ENCODE measurements at places on chromosomes 4 and X.

- no peak for DNase-seq
Measured at GRCh38 chr4:165368114-165368513, 10.7 kb upstream of the CPE start.

DNA sequence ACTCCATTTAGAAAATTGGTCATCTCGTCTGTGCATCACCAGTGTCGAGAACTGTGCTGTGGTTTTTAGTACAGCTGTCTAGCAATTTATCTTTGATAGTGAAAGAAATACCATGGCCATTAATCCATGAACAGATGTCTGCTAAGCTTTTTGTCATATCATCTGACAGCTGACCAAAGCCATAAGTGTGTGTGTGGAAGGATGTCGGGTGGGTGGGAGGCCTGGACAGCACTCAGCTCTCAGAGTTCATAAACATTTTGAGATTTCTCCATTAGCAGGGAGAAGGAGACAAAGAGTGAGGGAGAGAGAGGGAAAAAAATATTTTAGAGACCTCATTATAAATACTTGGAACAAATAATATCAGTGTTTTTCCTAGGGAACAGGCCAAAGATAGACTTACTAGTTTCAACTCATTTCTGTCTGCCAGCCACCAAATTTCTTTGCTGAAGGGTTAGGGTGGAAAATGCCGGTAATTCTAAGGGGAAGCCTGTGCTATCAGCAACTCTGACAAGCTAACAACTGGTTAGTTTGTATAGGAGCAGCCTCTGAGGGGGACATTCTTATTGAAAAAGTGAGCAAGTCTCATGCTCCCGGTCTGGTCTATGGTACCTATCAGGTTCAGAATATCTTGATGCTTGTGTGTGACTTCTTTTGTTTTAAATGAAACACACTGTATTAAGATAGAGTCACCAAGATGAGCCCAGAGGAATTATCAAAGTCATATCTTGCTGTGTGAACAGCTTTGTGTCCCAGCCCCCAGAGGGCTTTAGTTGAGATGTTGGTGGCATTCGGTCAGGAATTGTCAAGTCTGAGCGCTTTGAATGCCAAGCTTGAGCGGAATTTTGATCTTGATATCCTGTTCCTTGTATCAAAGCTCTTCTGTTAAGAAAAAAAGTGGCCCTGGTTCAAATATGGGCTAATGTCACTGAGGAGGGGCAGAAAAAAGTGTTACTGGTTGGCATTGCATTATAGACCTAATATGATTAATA, 41.9 kb upstream of the PDLIM3 start:
- DNase-seq: no peak

DNA sequence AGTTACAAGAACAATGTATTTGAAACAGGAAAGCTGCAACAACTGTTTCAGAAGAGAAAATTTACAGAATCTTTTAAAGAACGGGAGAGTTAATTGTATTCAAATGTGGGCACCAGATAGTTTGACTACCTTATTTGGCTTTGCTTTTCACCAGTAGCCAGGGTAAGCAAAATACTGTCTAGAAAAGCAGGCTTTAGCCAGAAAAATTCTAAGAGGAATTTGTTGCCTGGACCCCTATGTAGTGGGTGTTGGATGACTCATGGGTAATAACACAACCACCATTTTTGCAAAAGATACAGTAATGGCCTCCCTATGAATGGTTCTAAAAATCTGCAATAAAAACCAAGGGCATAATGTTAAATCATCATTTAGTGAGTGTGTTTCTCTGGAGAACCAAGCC, 233.4 kb upstream of the ANXA3 start:
- DNase-seq: no peak

GRCh38 chrX:130079824-130080406, 30.4 kb downstream of the ELF4 start:
- peak; percentile 20 for DNase-seq

DNA sequence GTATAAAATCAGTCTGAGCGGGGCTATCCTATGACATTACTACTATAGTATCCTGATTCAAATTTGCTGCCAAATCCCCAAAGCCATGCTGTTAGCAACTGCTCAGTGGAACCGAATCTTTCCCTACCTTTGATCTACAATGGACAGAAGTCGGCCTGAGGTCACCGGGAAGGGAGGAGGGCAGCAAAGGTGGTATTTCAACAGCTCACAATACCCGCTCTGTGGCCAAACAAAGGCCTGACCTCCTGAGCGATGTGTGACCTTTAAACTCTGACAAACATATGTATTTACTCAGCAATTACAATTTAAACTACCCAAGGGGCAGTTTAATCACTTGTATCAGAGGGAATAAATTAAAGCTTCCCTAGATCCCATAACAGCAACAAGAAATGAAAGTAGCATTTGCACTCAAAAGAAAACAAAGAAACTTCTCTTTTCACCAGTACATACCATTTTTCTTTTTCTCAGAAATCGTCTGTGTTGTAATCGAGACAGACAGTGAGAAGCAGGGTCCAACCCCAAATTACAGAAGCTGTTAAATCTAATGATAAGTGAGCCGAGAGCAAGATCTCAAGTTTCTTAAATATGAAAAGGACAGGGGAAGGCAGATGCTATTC, 11.6 kb upstream of the TMEM128 start:
- DNase-seq: no peak

DNA sequence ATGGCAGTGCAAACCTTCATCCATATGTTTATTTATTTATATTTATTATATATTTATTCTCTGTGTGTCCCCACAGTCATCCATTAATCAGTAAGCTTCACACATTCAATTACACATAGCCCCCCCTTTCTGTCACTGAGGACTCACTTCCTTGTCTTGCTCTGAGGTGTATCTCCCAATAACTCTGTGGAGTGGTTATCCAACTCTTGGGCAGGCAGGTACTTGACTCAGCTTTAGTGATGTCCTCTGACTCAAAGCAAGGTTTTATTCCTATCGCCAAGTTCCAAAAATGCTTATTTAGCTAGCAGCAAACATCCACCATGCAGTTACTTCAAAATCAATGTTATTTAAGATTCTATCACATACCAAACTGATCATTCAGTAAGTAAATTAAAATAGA, 25.2 kb upstream of the NDP start:
- no peak for DNase-seq

GRCh38 chr4:140989944-140990343, 143.3 kb downstream of the RNF150 start:
- no peak for DNase-seq

DNA sequence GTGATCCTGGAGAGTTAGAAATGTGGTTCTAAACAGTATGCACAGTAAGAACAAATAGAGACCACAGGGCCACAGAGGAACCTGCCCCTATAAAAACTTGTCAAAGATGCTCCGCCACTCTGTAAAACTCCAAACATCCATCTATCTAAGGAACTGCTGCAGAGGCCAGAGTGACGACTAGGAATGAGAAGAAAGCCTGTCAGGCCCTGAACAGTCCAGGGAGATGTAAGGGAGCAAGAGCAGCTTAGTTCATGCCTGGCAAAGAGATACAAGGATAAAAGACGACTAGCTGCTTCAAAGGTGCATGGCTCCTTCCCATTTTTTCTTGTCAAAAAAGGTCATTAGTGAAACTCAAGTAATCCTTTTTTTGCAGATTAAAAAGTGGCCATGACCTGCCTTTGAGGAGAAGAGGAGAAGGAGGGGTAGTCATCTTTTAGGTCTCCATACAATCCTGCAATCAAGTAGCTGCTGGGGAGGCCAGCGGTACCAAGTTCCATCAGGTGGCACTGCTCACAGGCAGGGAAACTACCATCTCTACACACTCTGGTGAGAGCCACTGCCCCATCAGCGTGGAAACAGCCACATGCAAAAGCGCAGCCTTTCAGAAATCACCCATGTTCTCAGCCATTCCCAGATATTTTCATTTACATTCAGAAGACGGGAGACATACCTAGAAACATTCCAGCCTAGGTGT, 162.1 kb downstream of the TSPAN5 start:
- no peak for DNase-seq

- no peak for DNase-seq
Measured at GRCh38 chr4:80448056-80448455, 112.5 kb downstream of the CFAP299 start.

DNA sequence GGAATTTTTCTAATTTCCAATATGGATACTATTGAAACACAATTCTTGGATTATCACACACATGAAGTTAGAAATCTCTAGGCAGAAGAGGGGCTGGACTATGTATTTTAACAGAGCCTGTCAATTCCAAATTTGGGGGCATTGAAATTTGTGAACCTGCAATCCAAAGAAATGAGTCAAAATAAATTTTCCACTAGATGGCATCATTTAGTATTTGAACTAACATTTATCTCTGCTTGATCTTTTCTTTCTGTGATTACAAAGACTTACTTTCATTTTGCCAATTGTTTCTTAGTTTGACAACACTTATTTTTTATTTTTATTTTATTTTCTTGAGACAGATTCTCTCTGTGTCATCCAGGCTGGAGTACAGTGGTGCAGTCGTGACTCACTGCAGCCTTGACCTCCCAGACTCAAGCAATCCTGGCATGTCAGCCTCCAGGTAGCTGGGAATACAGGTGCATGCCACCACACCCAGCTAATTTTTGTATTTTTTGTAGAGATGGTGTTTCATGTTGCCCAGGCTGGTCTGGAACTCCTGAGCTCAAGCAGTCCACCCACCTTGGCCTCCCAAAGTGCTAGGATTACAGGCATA, 2.7 kb upstream of the PYURF start:
- no peak for DNase-seq

GRCh38 chr4:160265836-160266235, 1163.0 kb downstream of the RAPGEF2 start:
- DNase-seq: no peak

GRCh38 chr4:141246683-141247429, 26.2 kb downstream of the ZNF330 start:
- DNase-seq: no peak

DNA sequence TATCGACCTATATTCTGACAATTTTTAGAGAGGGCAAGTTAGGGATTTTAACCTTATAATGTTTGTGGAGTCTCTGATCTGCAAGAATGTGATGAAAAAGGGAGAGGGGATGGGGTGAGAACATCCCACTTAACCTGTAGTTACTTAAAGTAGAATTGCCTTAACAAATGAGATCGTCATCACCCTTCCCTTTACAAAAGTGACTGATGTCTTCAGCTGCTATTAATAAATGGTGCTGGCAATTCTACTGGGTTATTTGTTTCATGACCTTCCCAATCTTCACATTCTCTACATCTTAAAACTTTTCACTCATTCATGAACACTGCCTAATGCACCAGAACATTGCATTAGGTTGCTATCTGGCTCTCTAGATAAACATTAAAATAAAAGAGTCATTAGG, 873.4 kb upstream of the LCORL start:
- no peak for DNase-seq

- no peak for DNase-seq
Measured at GRCh38 chr4:137861682-137862081, 329.4 kb upstream of the PCDH18 start.

GRCh38 chr4:25180524-25181131, 20.4 kb upstream of the SEPSECS start:
- no peak for DNase-seq

DNA sequence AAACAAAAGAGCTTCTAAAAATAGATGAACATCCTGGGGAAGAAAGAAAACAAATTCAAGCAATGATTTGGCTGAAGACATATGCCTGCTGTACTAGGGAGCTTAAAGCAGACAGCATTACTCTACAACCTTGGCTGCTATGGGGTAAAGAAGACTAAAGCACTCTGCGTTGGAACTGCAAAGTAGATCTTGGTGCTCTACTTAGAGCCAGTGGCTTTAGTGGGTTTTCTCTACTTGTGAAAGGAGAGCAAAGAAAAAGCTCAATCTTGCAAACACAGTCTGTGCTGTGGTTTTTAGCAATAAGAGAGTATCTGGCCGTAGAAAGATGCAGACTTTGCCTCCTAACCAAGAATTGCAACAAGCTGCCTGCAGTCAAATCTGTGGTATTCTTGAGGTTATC, 334.7 kb upstream of the NDST3 start:
- no peak for DNase-seq

DNA sequence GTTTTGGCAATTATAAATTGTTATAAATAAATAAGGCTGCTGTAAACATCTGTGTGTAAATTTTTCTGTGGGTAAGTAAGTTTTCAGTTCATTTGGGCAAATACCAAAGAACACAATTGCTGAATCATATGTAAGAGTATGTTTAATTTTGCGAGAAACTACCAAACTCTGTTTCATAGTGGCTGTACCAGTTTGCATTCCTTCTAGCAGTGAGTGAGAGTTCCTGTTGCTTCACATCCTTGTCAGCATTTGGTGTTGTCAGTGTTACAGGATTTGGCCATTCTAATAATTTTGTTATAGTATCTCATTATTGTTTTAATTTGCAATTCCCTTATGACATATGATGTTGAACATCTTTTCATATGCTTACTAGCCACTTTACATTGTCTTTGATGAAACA, 48.4 kb downstream of the ARFIP1 start:
- DNase-seq: no peak

- DNase-seq: no peak
Measured at GRCh38 chr4:165686756-165687155, 186.3 kb upstream of the TLL1 start.

- no peak for DNase-seq
Measured at GRCh38 chrX:120429776-120430540, 39.1 kb downstream of the LAMP2 start.

Data from stimulated activated CD4-positive, alpha-beta T cell treated with anti-CD3 and anti-CD28 coated beads, Interleukin-1b, Interleukin-23, amount 100 ng/mL, for 1 hour (primary cell).